ENCODE measurements at places on chromosomes 12 and 14. TPM values are rescaled to one million over a fixed set of nuclear protein-coding genes. Genes with fewer than 3 reads are reported as not detected.

DNA sequence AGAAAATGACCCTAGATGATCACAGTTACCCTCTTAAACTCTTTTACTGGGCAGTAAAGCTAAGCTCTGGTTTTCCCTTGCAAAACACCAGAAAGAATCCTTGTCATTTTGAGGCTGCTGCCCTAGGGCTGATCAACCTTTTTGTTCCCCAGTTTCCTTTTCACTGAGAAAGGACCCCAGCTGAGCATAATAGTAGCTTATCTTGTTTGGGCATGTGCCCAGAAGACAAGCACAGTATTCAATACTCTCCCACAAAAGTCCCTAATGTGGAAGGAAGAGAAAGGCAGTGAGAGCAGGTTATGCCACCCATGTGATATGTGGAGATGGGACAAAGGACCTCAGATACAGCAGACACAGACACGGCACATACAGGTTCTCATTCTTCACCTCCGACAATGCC is 332.6 kb upstream of the TMPO start:
- DNase-seq = no peak

DNA sequence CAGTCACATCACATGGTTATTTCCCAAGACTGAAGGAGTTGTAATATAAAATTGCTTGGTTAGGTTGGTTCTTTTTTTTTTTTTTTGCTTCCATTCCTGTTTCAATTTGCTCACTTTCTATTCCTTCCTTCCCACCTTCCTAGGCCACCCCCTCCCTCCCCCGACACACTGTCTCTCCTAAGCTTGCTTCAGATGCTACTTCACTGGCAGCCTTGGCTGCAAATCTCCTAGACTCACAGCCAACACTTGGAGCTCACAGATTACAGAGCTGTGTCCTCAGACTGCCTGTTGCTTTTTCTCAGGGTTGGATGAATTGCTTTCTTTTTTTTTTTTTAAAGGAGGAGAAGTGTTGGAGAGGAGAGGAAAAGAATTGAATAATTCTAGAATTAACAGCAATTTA is 77.3 kb upstream of the GRIN2B start:
- DNase-seq = no peak

- DNase-seq = peak; percentile 79
Measured at GRCh38 chr12:114726092-114726710, 42.2 kb upstream of the TBX3 start.

The MYF6 gene
- 1.1 TPM for total RNA-seq

The PTPRR gene
- 0.65 TPM for total RNA-seq

- DNase-seq = no peak
Measured at GRCh38 chr14:65184032-65184764, 81.9 kb upstream of the MAX start.

The CS gene
- total RNA-seq = 570 TPM

GRCh38 chr12:55720894-55721444 is 776 bp downstream of the RDH5 start:
- peak; percentile 85 for DNase-seq

The SSPN gene
- total RNA-seq = 118 TPM

The RD3L gene
- total RNA-seq = 13.1 TPM

DNA sequence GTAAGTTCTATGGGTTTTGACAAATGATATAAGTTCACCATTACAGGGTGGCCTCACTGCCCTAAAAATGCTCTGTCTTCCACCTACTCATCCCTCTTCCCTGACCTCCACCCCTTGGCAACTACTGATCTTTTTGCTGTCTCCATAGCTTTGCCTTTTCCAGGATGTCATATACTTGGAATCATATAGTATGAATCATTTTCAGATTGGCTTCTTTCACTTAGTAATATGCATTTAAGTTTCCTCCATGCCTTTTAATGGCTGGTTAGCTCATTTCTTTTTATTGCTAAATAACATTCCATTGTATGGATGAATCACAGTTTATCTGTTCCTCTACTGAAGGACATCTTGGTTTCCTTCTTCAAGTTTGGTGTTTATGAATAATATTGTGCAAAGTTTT is 14.0 kb upstream of the PEX5 start:
- no peak for DNase-seq

The TAS2R31 gene
- total RNA-seq = 2.1 TPM

- DNase-seq = no peak
Measured at GRCh38 chr12:105443802-105444652, 113.5 kb downstream of the C12orf75 start.

DNA sequence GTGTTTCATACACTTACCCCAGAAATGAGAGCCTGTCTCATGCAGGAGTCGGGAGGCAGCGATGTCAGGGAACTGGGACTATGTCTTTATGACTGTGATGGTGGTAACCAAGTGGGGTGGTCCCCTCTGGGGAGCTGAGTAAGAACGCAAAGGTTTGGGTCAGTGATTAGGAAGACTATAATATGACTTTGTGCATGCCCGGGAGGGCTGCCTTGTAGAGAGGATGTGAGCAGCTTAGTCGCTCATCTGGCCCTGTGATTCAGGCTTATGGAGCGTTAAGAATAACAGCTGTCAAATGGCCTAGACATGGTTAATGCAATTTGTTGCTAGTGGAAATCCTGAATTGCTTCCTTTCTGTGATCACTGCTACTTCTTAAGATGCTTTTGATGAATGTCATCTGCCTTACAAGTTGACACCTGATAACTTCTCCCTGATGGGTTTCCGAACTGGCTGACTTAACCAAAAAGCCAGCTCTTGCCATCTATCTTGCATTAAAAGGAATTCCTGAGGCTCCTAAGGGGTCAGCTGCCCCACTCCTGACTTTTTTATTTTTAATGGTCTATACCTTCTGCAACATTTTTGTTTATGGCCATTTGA is 35.4 kb upstream of the AACS start:
- peak; percentile 24 for DNase-seq

The HOMEZ gene
- 9.0 TPM for total RNA-seq

GRCh38 chr12:130334937-130335336 is 2.8 kb upstream of the PIWIL1 start:
- DNase-seq = no peak

The GPR84 gene
- total RNA-seq = 0.22 TPM

The UTP20 gene
- total RNA-seq = 7.6 TPM

The CEBPE gene
- not detected for total RNA-seq

DNA sequence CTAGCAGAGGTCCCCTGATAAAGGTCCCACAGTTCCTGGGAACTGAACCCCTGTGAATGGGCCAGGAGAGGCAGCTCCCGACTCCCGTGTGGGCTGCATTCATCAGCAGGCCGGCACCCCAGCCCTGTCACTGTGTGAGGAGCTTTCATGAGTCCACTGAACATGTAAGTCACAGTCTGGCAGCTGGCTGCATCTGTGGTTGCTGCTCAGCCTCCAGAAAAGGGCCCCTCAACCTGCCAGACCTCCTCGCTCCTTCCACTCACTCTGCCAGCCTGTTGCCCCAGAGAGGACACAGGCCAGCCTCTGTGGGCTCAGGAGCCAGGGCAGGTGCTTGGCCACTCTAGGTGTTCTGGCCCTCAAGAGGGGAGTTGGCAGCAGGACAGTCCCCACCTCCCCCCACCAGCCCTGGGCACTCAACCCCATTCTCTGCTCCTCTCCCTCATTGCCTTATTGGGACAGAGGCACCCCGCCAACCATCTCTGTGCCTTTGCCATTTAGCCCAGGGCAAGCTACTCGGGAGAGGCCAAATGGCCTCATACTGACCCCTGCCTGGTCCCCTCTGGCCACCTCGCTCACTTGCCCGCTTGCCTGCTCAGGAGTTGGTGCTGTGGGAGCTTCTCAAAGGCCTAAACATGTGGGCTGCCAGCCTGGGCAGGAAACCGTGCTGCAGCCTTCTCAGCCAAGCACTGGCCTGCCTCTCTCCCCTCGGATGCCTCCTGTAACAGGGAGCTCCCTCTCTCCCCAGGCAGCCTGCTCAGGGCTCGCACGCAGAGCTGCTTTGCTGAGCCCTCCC is 1.9 kb downstream of the RTL1 start:
- peak; percentile 66 for DNase-seq

DNA sequence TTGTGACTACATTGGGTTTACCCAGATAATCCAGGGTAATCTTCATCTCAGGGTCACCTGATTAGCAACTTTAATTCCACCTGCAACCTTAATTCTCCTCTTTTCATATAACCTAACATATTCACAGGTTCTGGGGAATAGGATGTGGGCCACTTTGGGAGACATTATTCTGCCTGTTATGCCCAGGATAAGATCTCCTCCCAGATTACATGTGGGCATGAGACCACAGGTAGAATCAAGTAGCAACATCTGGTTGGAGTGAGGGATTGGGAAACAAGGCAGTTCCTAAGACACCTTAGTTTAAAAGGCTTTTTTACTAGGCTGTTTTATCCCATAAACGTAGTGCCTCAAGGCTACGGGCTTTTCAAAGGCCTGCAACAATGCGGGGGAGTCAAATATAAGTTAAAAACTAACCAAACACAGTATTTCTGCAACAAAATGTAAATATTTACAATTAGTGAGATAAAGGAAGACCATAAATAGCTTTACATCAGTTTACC is 181.5 kb downstream of the FOXA1 start:
- DNase-seq = no peak

- peak; percentile 63 for DNase-seq
Measured at GRCh38 chr14:69325646-69326265, 65.8 kb downstream of the GALNT16 start.

DNA sequence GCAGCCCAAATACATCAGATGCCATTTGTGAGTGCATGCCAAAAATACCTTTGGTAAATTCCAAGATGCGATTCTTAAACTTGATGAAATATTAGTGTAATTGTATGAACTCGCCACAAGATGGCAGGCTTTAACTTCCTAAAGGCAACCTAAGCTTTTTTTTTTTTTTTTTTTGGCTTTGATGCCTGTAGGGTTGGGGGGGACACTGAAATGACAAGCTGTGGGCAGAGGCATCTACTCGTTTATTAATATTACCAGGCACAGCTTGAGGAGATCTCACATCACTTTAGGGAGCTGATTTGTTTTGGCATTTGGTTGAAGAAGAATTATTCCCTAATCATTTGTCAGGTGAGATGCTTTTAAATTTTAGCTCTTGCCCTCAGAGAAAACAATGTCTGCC is 126.7 kb upstream of the CCDC196 start:
- DNase-seq = no peak

The CDCA3 gene
- total RNA-seq = 0.65 TPM

DNA sequence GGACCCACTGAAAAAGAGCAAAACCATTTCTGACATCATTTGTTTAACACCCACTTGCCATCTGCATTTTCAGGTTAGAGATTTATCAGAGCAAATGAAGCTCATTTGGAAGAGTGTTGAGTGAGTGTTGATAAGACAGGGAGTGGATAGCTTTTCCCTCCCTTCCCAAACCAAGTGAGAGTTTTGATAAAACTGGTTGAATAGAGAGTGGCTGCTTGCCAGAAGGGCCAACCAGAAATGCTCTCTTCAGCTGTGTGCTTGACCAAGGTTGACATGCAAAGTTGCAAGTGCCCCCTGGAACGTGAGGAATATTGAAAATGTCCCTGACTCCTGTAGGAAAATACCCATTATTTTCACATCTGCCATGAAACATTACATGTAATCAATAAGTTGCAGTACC is 1487.0 kb upstream of the FLRT2 start:
- no peak for DNase-seq

DNA sequence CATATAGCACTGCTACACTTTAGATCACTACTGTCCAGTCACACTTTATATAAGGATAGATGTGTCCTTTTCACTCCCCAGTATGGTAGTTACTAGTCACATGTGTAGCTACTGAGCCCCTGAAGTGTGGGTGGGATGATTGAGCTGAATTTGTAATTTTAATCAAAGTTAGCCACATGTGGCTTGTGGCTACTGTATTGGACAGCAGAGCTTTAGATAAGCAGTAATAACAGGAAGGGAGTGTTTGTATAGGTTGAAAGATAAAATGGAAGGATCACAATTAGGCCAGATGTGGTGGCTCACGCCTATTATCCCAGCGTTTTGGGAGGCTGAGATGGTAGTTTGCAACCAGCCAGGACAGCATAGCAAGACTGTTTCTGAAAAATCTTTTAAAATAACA is 23.5 kb downstream of the NAA30 start:
- DNase-seq = no peak

- no peak for DNase-seq
Measured at GRCh38 chr12:114998118-114998749, 314.3 kb upstream of the TBX3 start.

DNA sequence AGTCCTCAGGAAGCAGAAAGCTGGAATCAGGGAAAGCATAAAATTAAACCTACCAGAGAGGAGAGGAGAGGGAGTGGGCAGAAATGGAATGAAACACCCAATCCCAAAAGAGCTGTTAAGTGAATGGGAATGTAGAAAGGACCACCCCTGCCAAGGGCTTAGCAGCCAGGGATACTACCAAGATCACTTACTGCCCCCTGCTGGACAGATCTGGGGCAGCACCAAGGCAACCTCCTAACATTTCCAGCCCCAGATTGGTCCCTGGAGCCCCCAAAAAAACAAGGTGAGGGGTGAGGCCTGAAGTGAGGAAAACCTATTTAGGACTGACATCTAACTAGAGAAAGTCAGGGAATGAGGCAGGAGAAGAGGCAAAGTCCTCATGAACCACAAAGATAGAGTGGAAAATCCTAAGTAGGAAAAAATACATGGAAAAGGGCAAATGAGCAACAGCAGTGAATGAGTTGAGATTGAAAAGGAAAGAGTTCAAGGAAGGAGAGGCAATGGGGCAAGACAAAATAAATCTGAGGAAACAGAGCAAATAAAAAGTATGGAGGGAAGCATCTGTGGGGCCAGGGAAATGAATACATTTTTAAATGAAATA is 11.2 kb upstream of the FKBP11 start:
- DNase-seq = peak; percentile 79

DNA sequence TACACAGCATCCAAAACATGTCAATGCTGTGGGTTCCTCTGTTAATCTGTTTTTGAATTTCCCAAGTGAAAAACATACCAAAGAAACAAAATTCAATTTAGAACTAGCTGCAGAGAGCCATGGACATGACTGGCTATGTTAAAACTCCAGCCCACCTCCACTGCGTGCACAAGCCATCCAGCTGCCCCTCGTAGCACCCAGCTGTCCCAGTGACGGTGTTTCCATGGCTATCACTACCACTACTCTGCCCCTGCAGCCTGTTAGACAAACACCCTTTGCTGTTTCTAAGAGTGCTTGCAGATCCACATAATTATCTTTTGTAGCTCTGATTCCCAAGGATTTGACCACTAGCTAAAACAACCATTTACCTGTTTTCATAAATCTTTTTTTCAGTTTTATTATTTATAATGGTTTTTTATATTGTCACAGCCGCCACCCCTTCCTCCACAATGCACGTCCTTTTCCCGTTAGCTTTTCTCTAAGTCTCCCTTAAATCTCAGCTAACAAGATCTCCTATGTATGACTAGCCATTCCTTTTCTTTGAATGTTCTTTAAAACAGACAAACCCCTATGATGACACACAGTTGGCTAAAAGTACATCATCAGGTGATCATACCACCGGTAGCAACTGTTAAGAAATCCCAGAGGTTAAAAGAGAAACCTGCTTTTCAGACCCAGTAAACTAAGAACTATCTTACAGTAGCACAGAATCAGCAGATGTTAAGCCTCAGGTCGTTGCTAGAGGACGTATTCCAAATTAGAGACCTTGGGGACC is 37.8 kb upstream of the NAA30 start:
- no peak for DNase-seq

The GPRC5D gene
- total RNA-seq = not detected

All from cardiac septum (tissue), 1 donor.